ENCODE measurements at places on chromosomes 5 and 9. TPM values are rescaled to one million over a fixed set of nuclear protein-coding genes. Genes with fewer than 3 reads are reported as not detected.

SLC6A19 gene
- total RNA-seq, result not detected

DNA sequence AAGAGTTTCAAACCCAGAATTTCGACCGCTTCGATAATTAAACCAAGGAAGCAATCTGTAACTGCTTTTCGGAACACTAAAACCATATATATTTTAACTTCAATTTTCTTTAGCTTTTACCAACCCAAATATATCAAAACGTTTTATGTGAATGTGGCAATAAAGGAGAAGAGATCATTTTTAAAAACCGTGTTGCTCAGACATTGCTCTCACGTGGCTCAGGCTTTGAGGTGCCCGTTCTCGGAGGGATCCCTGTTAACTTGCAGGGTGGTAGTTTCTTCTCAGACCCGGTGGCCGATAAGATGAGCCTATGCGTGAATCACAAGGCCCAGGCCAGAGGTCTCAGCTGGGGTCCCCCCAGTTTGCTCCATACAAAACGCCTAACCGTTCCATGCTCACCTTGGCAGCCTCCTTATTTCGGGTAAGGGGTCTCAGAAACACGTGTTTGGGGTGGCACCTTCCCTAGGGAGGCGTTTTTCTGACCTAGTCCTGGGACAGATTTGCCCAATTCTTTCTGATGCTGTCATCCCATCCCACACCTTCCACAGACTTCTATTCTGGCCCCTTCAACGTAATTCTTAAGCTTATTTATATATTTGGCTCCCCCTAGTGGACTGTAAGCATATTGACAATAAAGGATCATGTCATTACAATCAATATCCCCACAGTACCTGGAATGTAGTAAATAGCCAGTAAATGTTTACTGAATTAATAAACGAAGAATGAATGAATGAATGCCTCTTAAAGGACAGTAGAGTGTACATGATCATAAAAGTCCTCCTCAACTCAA is 48.1 kb downstream of the THBS4 start:
- peak; percentile 72 for DNase-seq

- no peak for DNase-seq
These were observed 8.5 kb downstream of the GRHPR start for GRCh38 chr9:37430841-37431597.

DNA sequence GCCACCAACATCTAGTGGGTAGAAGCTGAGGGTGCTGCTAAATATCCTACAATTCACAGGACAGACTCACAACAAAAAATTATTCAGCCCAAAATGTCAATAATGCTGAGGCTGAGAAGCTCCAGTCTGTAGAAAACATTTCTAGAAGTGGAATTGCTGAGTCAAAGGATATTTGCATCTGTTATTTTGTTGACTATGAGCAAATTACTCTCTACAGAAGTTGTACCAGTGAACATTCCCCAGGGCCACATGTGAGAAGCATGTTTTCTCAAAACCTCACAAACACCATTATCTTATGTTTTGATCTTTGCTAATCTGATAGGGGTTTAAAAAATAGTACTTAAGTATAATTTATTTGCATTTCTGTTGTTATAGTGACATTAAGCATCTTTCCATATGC is 15.4 kb downstream of the ITK start:
- DNase-seq, result no peak

All from fibroblast of villous mesenchyme (primary cell).